ENCODE measurements at places on chromosomes 2 and 18.

- no peak for DNase-seq
Observed at GRCh38 chr18:43312891-43313290, 35.6 kb upstream of the SYT4 start.

- DNase-seq = peak; percentile 7
Observed at GRCh38 chr2:146817613-146818012, 1027.2 kb upstream of the ACVR2A start.

DNA sequence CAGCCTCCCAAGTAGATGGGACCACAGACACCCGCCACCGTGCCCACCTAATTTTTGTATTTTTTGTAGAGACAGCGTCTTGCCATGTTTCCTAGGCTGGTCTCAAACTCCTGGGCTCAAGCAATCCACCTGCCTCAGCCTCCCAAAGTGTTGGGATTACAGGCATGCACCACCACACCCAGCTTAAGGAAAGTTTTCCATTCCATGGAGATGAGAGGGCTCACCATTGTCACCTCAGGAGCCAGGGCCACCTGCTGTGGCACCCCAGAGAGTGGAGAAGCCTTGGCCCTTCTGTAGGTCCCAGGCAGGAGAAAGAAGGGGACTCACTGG, 4.6 kb downstream of the SLC35F6 start:
- DNase-seq = no peak

GRCh38 chr18:2114289-2114688, 457.0 kb downstream of the METTL4 start:
- no peak for DNase-seq

GRCh38 chr2:67486041-67486796, 89.1 kb downstream of the ETAA1 start:
- DNase-seq = no peak

GRCh38 chr2:100554798-100555407, 7.9 kb upstream of the PDCL3 start:
- no peak for DNase-seq
